Vagina (tissue), 2 donors: ENCODE measurements at places on chromosomes 4 and X.

GRCh38 chr4:7266525-7267292 lies 74.4 kb downstream of the SORCS2 start:
- DNase-seq, result no peak

DNA sequence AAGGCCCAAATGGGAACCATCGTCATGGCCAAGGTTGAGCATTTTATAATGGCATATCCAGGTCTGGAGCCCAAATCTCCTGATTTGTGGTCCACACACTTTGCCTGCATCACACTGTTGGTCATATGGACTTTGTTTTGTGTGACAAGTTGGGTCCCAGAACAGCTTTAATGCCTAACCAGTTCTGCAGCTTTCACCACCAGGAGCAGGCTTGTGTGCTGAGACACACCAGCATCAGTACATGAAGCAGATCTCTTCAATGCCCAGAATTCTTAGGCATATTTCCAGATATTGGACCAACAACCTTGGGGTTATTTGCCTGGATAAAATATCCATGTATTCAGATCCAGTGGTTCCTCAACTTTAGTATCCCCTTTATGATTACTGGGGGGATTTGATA lies 371.3 kb downstream of the FBXW7 start:
- DNase-seq, result no peak

- DNase-seq, result no peak
Observed at GRCh38 chrX:3712870-3713224, 602 bp downstream of the PRKX start.

GRCh38 chr4:41692717-41693345 lies 55.7 kb downstream of the PHOX2B start:
- DNase-seq, result no peak

DNA sequence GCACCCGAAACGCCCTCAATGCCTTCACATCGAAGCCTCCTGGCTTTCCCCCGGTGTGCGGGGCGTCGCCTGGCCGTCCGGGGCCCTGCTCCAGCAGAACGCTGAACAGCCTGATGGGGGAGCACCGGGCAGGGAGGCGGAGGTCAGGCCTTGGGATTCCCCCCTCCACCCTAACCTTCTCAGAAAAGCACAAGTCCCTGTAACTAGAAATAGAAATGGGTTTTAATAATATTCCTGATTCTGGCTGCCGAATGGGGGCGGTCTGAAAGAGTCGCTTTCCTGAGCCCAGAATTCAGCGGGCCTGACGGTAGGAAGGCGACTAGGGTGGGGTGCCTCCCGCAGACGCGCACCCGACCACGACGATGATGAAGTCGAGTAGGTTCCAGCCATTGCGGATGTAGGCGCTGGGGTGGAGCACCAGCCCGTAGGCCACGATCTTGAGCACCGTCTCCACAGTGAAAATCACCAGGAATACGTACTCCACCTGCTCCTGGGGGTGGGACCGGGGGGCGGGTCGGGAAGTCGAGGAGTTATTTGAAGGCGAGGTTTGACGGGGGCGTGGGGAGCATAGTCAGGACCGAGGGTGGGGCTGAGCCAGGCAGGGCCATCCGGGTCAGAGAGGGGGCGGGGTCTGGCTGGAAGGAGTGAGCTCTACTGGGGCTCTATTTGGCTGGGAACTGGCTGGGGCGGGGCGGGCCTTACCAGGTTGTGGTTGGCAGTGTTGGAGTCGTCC lies 2.5 kb downstream of the CACNA1F start:
- no peak for DNase-seq
